ENCODE measurements at places on chromosomes 2 and 18. TPM values are rescaled to one million over a fixed set of nuclear protein-coding genes. Genes with fewer than 3 reads are reported as not detected.

DNA sequence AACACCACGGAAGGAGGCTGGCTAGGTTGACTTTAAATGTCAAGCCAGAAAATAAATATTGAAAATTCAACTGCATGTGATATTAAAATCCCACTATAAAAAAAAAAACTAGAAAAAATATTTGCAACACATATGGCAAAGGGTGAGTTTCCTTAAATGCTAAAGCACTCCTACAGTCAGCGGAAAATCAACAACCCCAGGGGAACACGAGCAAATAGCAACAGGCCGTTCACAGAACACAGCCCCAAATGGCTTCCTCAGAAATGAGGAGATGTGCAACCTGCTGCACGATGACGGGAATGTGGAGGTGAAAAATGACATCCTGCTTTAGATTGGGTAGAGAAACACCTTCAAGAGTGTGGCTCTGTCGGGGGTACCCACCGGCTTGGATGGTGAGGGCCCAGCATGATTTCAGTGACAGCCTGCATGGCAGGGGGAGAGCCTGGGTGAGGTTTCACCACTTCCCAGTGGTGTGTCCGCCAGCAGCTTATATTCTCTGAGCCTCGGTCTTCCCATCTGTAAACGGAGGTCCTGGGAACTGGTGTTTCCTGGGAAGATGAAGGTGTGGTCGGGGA, 157.9 kb upstream of the GLI2 start:
- no peak for DNase-seq

- DNase-seq: no peak
Observed at GRCh38 chr2:70927641-70928040, 8.1 kb upstream of the ATP6V1B1 start.

SGPP2 gene
- 16.2 TPM for polyA plus RNA-seq

- DNase-seq: no peak
Observed at GRCh38 chr18:50816419-50817166, 3.2 kb downstream of the MRO start.

DNA sequence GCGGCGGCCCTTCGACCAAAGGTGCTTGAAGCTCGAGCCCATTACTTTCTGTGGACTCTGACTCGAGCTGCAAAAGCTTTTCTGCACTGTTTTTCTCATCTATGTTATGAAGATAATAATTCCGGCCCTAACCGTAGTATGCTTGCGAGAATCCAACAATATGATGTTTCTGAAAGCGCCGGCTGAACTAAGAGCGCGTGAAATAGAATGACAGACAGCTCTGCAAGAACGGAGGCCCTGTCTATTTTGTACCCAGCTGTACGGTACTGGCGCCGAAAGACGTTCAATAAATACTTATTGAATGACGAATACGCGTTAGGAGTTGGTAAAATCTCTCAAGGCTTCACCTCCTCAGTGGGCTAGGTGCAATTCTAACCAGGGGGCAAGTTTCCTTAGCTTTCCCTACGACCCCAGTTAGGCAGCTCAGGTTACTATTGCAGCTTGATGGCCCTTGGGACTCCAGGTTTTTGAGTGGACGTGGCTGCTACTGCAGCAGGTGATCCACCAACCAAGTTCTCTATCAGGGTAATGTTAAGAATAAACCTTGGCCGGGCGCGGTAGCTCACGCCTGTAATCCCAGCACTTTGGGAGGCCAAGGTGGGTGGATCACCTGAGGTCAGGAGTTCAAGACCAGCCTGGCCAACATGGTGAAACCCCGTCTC, 570 bp downstream of the SCRN3 start:
- peak; percentile 0 for DNase-seq

DNA sequence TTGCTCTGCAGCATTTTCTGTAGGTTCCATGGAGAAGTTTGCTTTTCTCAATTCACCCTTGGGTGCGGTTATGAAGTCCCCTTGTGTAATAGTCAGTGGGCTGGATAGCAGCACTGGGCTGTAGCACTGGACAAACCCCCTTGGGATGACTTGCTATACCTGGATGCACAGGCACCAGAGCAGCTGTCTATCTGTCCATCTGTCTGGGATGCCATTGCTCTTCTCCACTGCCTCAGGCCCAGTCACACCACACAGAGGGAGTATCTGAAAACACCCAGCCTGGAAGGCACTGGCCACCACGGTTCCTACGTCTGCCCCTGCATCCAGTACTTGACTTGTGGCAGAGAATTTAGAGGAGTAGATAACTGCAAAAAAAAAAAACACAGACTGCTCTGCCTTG, 254.5 kb downstream of the TFCP2L1 start:
- no peak for DNase-seq

GRCh38 chr2:95063086-95063958, 37.8 kb downstream of the MAL start:
- DNase-seq: no peak

DNA sequence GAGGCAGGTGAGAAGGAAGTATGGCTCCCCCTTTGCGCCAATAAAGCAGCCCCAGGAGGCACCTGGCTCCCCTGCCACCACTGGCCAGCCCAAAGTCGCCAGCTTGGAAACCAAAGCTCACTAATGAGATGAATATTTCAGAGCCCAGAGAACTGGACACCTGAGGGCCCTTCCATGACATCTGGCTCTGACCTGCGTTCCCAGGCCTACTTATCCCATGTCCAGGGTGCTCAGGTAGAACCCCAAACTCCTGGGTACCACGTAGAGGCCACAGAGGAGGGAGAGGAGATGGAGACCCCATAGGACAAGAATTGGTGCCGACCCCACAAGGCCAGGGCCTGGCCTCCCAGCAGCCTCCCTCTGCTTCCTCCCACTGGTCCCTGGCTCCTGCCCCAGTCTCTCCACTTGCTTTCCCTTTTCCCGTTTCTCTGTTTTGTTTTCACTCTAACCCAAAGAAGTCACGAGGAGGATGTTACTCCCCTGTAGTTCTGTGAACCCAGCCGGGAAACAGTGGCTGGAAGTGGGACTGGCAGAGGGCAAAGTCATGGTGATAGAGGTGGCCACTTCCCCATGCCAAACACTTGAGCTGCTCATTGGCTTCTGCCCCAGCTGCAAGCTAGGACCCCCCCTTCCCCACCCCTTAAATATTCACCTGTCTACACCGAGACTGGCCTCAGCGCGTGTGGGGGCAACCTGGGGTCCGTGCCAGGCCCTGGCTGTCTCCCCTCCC, 820 bp downstream of the TMBIM1 start:
- DNase-seq: no peak

GRCh38 chr2:81007104-81007503, 702.6 kb upstream of the LRRTM1 start:
- DNase-seq: no peak

DNA sequence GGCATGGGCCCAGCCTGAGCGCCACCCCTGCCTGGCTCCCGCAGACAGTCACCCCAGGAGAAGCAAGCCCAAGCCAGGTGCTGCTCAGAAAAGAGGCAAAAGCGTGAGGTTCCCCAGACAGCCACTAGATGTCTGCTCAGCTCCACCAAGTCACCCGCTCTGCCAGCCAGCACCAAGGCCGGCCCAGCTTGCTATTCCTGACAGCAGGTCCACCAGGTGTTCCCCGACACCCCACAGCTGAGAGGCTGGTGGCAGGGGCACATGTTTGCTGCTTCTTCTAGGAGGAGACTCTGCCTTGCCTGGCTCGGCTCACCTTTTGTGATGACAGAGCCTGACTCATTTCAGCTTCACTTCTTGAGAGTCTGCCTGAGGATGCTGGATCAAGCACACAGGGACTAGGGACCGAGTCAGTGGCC, 206.7 kb downstream of the MGAT5 start:
- DNase-seq: peak; percentile 46

GRCh38 chr2:202267495-202267894, 1.9 kb downstream of the NOP58 start:
- no peak for DNase-seq

LYG1 gene
- polyA plus RNA-seq: 3.6 TPM

DNA sequence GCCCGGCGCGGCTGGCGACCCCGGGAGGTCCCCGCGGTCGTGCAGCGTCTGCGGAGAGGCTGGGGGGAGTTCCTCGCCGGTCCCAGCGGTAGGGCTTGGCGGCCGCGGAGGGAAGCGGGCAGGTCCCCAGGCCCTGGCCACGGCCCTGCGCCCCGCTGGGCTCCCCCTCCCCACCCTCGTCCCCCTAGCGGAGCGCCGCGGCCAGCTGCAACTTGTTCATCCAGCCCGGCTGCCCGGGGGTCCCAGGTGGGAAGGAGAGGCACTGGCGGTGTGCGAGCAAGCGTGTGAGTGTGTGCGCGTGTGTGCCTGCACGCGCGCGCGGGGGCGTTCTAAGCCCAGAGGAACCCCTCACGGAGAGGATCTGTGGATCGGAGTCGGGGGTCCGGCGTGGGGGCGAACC, 1.3 kb downstream of the PTPRM start:
- DNase-seq: peak; percentile 68

DNA sequence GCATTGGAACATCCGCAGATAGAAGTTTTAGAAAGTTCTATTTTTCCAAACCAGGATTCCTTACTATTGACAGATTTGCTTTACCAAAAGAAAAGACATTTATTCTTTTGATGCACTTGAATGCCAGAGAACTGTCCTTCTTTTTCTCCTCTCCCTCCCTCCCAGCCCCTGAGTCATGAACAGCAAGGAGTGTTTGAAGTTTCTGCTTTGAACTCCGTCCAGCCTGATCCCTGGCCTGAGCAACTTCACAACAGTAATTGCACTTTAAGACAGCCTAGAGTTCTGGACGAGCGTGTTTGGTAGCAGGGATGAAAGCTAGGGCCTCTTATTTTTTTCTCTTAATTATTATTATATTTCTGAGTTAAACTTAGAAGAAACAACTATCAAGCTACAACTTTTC, 33.6 kb downstream of the APCDD1 start:
- no peak for DNase-seq

- DNase-seq: no peak
Observed at GRCh38 chr18:8899000-8899399, 193.6 kb downstream of the MTCL1 start.

DNA sequence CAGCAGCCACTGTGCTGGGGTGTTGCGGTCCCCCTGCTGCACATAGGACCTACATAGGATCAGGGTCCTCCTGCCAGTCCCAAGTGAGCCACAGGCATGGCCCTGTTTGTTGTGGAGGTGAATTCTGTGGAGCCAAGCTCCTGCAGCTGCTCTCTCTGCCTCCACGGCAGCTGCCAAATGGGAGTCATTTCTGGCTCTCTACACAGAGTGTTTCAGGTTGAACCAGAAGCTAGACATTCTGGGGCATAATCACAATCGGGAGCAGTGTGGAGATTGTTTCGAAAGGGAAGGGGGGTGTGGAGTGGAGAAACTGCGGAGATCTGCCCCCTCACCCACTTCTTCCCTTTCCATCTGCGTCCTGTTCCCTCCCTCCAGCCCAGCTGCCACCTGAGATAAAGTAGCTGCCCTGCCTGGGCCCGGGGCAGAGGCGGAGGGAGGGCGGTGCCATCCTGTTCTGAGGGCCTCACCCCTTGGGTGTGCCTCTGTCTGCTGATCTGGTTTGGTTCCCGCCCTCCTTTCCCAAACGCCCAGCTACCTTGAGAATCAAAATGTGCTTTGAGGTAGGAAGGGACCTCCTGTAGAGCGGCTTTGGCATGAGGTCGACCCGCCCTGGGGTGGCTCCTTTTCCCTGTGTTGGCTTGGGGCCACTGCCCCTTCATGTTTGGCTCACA, 139.4 kb downstream of the WDSUB1 start:
- no peak for DNase-seq

- DNase-seq: no peak
Observed at GRCh38 chr2:151083856-151084795, 177.5 kb downstream of the RBM43 start.

DNA sequence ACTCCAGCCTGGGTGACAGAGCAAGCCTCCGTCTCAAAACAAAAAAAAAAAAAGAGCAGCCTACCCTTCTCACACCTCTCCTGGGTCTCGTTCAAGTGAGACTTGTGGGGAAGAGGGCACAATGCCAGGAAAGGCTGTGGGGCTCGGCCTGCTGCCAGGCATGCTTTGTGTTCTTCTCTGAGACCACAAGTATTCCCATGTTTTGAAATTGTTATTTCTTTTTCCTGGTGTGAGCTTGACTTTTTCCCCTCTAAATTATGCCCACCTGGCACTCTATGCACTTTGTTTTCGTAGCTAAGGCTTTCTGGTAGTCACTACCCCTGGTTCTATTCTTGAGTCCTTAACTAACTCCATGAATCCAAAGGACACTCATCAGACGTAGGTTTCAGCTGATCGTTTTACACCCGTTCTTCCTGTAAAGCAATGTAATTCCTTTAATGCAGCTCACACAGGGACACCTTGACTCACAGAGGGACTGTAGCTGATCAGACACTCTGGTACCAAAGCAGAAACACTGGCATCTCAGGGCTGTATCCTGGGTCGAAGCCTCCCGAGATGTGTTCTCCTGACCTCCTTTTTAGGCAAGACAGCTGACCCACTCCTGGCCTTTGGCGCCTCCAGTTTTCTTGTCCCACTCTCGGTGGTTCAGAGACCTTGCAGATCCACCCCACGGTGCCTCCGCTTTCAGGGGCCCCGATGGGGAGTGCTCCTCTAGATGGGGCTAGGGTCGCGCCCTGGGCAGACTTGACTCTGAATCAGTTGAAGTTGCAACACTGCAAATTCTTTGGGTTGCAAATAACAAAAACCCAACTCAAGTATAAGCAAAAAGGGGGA, 193.3 kb upstream of the AGAP1 start:
- no peak for DNase-seq

CCDC74B gene
- polyA plus RNA-seq: 17.4 TPM

MAP3K20 gene
- polyA plus RNA-seq: 27.3 TPM

DNA sequence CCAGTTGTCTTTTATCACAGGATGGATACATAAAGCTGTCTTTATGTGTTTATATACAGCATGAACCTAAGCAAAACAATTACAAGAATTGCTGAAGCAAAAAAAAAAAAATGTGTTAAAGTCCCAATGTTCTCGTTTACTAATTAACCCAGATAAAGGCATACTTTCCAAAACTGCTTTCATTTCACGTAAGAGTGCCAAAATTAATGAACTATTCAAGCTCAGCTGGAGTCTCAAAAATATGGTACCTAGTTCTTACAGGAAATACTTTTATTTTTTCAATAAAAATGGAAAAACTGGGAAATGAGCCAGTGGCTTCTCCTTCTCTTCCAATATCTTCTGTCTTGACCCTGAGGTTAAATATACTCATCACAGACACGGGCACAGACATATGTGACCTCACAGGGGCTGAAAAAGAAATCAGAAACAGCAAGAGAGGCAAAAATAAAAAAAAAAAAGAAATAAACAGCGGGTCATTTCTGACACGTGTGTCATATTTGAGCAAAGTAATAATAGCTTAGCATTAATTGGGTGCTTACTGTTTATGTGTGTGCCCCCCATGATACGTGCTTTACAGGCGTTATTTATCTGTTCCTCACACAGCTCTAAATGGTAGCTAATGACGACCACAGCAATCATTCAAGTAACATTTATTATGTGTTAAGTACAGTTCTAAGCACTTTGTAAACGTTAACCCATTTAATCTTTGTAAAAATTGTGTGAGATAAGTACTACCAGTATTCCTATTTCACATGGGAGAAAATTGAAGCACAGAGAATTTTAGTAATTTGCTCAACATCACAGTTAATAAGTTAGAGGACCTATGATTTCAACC, 158.0 kb upstream of the MMADHC start:
- DNase-seq: no peak

Measured in renal cortex interstitium (tissue), 15 donors.